ENCODE measurements at places on chromosomes 4 and X.

GRCh38 chr4:152392079-152392478 lies 143.8 kb downstream of the FBXW7 start:
- DNase-seq = no peak

DNA sequence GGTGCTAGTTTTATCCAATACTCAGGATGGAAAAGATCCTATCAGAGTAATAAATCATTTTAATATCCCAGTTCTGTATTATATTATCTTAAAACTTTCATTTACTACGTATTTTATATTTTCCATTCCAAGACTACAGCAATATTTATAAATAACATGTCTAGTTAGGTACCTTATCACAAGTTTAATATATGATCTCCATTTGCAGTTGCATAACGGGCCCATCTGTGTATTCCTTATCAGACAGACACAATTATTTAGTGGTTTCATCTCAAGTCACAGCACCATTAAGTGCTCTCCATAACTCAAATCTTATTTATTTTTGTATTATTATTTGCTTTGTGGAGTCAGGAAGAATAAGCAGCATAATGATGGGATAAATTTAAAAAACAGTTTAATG lies 333.9 kb downstream of the SH2D1A start:
- DNase-seq = no peak

DNA sequence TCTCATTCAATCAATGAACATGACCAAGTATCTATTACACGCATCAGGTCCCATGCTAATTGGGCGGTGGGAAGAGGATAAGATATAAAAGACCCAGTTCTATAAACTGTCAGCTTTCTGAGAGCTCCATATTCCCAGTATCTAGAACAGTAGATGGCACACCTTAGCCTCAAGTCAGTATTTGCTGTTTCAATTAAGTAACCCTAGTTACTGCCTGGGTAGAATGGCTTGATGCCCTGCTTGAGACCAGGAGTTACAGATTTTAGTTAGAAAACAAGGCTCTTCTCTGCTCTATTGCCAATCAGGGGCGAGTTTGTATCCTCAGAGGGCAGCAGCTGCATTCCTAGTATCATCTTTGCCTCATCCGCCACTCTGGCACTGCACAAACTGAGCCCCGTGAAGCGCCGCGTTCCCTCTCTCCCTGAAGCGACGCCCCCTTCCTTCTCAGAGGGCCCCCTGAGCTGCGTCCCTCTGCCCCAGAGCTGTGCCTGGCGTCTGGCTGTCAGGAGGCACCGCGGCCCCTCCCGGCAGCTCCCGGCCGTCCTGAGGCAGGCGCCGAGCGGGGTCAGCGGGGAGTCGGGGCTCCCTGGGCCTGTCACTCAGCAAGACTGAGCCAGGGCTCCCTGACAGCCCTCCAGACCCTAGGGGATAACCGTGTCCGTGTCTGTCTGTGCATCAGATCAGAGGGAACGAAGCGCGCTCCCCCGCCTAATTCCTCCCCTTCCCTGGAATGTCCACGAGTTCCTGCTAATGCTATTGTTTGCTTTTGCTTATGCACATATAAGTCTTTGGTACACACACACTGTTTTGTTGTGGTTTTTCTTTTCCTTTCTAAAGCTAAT lies 212.4 kb upstream of the TTC29 start:
- DNase-seq = no peak

DNA sequence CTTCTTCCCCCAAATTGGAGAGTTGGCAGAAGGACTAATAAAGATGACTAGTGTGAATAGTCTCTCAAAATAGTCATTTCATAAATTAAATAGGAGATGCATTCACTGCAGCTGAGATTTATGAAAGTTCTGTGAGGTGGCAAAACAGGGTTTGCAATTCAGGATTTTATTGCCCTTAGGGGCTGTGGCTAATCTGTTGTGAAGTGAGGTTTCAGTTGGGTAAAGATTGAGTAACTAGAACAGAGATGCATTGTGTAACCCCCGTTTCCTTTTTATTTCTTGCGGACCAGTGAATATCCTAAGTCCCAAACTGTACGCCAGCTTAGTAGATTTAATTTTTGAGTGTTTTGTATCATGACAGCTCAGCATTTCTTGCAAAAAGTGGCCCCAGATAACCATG lies 16.2 kb upstream of the SCRG1 start:
- DNase-seq = no peak

DNA sequence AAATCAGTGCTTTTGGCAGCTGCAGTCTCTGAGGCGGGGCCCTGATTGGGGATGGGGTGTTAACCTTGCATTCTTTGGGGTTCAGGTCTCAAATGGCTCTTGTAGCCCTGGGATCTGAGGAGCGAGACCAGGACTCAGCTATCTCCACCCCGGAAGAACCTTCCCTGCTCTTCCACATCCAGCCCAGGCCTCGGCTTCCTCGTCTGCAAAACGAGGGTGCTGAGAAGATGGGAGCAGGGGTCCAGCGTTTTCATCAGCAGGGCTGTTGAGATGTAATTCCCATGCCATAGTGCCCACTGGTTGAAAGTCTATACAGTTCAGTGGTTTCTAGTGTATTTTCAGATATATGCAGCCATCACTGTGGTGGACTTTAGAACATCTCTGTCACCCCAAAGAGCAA lies 34.6 kb upstream of the WFS1 start:
- DNase-seq = no peak

GRCh38 chr4:73764513-73764912 lies 24.1 kb downstream of the CXCL8 start:
- no peak for DNase-seq

DNA sequence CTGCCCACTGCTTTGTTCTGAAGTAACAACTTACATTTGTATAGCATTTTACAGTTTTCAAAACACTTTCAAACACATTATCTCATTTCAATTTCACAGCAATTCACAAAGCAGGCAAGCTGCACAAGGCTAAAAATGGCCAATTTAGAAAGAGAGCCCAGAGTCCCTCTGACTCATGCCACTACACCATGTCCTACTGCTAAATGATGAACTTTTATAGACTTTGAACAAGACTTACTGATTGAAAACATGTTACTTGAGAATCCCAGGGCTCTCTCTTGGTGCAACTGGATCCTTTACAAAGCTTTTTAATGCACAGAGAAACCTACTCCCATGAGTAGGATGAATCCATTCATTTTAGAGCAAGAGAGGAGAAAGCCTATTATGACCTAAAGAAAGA lies 5.8 kb upstream of the G3BP2 start:
- DNase-seq = no peak

DNA sequence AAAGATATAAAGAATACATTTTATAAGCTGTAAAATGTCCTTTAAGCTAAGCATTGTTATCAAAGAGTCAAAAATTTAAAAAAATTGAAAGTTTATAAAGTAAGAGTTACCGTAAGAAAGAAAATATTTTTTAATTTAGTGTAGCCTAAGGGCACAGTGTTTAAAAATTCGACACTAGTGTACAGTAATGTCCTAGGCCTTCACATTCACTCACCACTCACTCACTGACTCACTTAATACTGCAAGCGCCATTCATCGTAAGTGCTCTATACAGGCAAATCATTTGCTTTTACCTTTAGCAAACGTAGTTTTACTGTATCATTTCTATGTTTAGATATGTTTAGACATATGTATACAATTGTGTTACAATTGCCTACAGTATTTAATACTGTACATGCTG lies 20.2 kb downstream of the GLRA3 start:
- no peak for DNase-seq

DNA sequence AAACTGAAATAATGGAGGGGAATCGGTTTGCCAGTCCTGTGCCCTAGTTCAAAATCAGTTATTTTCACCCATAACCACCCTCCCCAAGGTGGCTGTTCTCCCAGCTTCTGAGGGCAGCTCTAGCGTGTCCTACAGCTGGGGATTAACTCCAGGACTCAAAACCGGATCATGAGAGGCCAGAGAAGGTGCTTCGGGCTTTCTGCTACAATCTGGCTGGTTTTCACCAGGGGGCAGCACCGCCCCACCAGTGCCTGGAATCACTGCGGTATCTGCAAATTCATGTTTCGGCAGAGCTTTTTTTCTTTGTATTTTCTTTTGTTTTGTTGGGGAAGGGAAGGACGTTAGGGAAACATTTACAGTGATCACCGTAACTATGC lies 28.4 kb downstream of the PDHA1 start:
- DNase-seq = no peak

GRCh38 chr4:141921293-141921692 lies 284.9 kb downstream of the IL15 start:
- no peak for DNase-seq

- no peak for DNase-seq
Measured at GRCh38 chr4:173420324-173420752, 21.4 kb upstream of the SCRG1 start.

DNA sequence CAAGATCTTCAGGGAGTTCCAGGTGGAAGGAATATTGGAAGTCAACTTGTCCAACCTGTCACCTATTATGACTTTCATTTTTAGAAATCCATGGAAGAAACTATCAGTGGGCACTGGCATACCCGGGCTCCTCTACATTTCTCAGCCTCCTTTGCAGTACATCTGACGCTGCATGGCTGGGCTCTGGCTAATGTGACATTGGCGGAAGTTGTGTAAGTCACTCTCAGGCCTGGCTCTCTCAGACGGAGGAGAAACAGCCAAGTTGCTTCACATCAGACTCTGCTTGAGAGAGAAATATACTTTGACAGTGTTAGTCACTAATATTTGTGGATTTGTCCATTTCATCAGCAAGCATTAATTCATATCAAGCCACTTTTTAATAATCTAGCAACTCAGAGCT lies 4.5 kb downstream of the DCHS2 start:
- DNase-seq = no peak

DNA sequence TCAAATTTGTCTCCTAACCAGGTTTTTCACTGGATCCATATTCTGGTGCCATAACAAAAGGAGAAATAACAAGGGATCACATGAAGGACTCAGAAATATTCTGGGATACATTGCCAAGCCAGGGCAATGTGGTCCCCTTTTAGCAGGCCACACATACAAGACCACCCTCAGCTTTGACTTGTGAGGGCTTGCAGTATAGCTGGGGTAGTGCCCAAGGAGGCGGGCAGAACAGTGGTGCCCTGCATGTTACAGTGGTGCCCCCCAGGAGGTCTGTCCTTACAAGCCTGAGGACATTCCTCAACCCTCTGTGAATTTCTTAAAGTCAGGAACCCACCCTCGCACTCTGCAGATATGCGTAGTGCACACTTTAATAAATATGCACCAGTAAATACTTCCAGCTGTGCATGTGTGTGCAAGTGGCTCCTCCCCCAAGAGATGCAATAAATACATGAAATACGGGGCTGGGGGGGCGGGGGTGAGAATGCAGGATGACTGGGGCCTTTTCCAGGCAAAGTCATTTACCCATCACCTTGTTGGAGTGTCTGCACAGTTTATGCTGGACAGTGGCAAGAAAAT lies 34.4 kb upstream of the TBL1X start:
- no peak for DNase-seq

DNA sequence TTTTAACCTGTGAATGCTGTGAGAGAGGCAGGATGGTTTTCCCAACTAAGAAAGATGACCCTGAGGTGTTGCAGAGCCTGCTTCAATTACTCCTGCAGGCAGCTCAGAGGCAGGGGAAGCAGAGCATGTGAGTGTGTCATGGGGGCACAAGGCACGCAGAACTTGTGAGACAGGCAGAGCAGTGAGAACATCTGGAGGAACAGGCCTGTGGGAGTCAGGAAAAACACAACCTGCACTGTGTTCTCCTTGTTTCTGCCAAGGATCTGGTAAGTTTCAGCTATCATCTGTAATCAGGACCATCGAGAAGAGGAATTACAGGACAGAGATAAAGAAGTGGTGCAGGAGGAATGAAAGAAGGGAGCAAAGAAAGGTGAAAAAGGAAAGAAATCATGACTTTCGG lies 741.8 kb upstream of the INTU start:
- DNase-seq = no peak

- DNase-seq = no peak
Measured at GRCh38 chr4:38489011-38489861, 174.8 kb upstream of the KLF3 start.

DNA sequence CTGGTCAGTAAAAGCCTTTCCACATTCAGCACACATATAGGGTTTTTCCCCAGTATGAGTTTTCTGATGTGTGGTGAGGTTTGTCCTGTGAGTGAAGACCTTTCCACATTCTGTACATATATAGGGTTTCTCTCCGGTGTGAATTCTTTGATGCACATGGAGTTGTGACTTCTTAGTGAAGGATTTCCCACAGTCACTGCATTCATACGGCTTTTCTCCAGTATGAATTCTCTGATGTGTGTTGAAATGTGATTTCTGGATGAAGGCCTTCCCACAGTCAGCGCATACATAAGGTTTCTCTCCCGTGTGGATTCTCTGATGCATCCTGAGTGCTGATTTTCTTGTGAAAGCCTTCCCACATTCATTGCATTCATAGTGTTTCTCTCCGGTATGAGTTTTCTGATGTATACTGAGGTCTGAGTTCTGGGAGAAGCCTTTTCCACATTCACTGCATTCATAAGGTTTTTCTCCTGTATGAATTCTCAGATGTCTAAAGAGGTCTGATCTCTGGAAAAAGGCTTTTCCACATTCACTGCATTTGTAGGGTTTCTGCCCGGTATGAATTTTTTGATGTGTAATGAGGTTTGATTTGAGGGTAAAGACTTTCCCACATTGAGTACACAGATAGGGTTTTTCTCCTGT lies 34.7 kb downstream of the ZNF41 start:
- no peak for DNase-seq

GRCh38 chrX:70509078-70509477 lies 64.4 kb downstream of the DLG3 start:
- DNase-seq = no peak

- peak; percentile 87 for DNase-seq
Measured at GRCh38 chr4:151099229-151099975, at the start of gene RPS3A. Gene RPS3A, plus strand, starts transcription at chr4:151099628. Its CDS starts 25 bp downstream, at chr4:151099653.

GRCh38 chr4:78642934-78643333 lies 91.4 kb downstream of the ANXA3 start:
- no peak for DNase-seq

DNA sequence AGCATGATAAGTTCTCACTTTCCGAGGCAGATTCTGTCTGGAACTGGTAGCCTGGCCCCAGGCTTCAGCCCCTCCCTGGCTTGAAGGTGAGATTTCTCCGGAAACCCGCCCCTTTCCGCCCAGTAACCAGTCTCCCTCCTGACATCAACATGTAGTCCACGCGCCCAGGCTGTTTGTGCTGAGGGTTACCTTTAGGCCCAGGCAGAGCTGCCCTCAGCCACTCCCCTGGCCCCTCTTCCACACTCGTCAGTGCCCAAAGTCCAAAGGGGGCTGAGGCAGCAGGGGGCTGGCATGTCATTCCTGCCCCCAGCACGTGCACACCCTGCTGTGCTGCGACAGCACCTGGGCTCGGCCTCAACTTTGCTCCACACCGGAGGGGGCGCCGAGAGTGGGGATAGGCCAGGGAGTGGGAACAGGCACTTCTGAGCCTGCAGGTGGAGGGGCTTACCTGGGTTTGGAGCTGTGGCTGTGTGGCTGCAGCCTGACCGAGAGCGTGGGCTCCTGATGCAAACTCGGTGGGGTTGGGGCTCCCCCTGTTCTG lies 69.5 kb upstream of the ANK2 start:
- no peak for DNase-seq

Data from NCI-H1048 (cell line).